ENCODE measurements at places on chromosomes 12 and 14.
A peak's percentile ranks its signal among the peaks of the same experiment; 100 is the strongest.

- no peak for DNase-seq
These were observed 152.2 kb upstream of the BMP4 start for GRCh38 chr14:54108481-54109471.

DNA sequence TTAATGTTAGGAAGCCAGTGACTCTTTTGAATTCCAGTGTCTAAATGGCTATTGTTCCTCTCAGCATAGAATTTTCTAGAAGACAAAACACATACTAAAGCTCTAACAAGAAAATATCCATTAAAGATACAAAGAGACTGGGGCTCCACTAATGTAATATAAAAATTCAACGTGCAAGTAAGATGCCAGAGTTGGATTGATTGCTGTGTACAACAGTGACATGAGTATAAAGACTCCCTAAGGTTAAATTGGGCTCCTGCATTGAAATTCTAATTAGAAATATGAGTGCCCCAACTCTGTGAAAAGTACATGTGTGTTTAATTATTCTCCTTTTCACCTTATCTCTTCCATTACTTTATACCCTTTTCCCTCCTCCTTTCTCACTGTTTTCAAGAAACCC is 253.6 kb upstream of the G2E3 start:
- no peak for DNase-seq

- DNase-seq: no peak
These were observed 12.6 kb upstream of the KLHDC2 start for GRCh38 chr14:49755378-49755777.

- no peak for DNase-seq
These were observed 121.8 kb upstream of the OR4E1 start for GRCh38 chr14:21795456-21795855.

- no peak for DNase-seq
These were observed 2.0 kb downstream of the DTX1 start for GRCh38 chr12:113058553-113058952.

- DNase-seq: no peak
These were observed 6.4 kb downstream of the FKBP4 start for GRCh38 chr12:2801044-2801783.

- no peak for DNase-seq
These were observed 32.9 kb downstream of the RIN3 start for GRCh38 chr14:92546347-92547053.

- DNase-seq: no peak
These were observed 54.2 kb upstream of the RMST start for GRCh38 chr12:97408363-97408762.

DNA sequence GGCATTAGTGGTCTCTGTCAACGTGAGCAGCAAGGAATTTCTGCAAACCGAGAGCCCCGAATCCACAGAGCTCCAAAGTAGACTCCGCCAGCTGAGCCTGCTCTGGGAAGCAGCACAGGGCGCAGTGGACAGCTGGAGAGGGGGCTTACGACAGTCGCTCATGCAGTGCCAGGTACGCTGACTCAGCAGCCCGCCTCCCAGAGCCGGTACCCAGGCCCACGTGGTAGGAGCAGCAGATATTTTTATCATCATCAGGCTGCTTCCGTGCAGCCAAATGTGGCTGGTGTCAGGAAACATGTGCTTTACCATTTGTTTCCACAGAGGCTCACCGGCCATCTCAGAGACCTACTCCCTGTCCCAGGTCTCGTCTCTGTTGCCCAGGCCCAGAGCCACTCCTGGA is 73.7 kb downstream of the ESR2 start:
- DNase-seq: no peak

DNA sequence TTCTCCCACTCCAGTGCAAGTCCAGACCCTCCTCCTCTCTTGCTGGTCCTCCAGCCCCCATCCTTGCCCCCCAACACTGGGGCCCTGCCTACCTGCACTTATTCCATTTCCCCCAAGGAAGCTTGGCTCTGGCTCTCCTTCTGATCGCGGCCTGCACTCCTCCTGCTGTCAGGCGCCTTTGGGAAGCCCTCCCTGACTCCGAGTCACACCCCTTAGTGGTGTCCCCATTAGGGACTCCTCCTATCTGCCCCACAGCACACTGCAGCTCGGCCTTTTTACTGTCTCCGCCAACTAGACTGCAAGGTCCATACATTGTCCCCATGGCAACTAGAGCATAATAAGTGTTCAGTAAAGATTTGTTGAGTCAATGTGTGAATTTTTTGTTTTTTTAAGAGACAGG is 32.9 kb downstream of the FIGNL2 start:
- no peak for DNase-seq

DNA sequence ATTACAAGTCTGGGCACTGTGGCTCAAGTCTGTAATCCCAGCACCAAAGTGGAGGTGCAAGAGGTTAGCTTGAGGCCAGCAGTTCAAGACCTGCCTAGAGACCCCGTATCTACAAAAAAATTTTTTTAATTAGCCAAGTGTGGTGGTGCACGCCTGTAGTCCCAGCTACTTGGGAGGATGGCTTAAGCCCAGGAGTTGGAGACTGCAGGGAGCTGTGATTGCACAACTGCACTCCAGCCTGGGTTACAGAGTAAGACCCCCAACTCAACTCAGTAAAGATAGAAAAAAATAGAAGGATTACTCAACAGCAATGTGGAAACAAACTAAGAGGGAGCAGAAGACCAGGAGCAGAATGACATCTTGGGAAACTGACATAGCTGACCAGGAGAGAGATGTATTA is 13.3 kb downstream of the SBNO1 start:
- DNase-seq: no peak

GRCh38 chr14:72574715-72575114 is 319.2 kb downstream of the DPF3 start:
- DNase-seq: no peak

DNA sequence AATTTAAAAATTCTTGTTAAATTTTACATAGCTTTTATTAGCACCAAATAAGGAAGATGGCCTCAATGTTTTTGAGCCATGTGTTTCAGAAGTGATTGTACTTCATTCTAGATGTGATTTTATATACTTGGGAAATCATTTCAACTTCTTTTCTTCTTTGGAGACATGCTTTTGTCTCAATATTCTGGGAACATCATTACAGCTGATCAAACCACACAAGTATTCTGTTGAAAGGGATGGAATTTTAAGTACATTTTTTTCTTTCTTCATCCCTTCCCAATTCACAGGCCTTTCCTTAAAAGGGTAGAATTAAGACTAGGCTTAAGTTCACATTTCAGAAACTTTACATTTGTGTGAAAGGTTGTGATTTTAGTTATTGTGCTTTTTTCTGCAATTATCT is 66.4 kb downstream of the PAPOLA start:
- DNase-seq: no peak

GRCh38 chr14:33449268-33449667 is 501.6 kb downstream of the EGLN3 start:
- DNase-seq: no peak

GRCh38 chr14:104224506-104225277 is 86.3 kb downstream of the KIF26A start:
- no peak for DNase-seq

DNA sequence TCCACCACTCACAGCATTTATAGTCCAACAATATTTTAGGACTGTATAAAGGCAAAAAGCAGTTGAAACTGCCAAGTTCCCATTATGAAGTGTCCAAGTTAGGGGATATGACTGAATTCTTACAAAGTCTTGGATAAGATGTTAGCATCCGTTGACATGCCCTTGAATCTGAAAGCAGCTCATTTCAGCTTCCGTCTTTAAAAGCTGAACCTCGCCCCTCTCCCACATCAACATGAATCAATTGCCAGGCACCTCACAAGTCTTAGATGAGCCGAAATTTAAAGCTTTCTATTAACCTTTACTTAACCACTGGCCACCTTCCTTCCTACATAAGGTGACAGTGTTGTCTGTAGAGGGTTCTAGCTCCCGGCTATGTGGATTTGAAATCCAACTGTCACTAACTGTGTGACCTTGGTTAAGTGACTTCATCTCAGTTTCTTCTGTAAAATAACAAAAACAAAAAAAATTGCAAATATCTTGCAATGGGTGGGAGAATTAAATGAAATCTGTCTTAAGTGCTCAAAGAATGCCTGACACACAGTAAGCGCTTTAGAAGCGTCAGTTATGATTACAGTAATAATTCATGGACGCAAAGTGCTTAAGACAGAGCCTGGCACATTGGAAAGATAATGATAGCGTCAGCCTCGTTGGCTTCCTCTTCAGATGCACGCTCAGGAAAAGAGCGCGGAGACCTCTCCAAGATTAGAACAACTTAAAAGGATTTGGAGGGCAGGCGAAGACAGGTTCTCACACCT is 1.2 kb downstream of the PPP1CC start:
- peak; percentile 51 for DNase-seq

- no peak for DNase-seq
These were observed 1009.7 kb downstream of the VRK1 start for GRCh38 chr14:97806891-97807290.

DNA sequence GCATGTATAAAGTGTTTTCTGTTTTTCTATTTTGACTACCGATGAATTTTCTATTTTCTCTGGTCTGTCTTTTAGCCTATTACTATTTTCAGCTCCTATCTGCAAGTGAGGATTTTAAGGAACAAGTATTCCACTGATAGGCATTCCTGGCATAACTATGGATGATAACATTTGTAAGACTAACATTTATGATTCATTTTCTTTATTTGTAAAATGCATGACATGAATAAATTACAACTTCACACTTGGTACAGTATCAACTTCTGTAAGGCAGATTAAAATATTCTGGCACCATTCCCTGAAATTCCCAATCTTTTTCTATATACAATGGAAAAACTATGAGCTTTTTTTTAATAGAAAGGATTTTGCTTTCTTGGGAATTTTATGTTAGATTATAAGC is 121.0 kb upstream of the GARIN2 start:
- no peak for DNase-seq

DNA sequence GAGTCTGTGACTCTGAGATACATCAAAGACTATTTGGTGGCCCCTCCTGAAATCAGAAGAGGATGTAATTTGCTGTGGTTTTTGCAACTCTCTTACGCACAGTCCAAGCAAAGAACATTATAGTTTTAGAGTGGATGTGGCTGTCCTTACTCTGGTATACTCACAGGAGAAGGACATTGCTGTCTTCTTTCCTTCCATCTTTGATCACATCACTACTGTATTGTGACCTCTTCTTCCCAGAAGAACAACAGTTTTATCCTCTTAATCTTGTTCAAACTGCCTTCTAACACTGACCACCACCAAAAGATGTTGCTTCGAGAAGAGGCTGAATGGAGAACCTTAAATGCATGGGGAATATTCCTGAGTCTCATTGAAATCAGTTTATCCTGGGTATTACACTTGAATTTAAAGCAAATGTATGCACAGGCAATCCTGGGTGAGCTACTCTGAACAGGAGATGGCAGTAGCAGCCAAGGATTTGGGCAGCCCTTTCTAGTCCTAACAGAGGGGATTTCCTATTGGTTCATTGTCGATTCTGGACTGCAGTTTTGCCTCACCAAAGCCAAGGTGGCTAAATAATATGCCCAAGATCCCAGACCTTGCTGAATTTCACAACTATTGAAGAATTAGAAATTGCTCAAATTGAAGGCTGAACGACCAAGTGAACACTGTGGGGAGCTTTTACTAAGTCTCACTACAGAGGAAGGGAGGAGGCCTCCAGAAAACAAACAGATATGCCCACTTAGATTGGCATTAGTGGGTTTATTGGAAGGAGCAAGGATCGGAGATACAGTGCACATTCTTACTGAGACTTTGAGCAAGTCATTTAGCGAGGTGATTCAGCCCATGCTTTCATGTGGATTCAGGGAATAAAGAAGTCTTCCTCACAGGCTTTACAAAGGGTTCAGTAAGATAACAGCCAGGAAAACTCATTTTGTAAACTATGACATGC is 282.8 kb downstream of the PAWR start:
- no peak for DNase-seq

DNA sequence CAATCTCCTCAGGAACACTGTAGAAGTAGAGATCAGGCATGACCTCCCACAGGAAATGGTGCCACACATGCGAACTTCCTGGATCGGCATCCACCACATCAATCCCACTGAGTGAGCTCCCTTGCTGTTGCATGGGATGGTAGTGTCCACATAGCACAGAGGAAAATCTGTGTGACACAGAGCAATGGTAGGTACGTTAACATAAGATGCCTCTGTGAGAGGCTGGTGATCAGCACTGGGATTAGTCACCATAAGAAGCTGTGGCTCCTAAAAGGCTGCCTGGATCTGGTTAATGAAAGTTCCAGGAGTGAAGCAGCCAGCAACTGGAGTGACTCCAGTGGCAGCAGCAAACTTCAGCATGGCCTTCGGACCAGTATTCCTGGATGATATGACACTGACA is 21.8 kb downstream of the WDHD1 start:
- DNase-seq: no peak

DNA sequence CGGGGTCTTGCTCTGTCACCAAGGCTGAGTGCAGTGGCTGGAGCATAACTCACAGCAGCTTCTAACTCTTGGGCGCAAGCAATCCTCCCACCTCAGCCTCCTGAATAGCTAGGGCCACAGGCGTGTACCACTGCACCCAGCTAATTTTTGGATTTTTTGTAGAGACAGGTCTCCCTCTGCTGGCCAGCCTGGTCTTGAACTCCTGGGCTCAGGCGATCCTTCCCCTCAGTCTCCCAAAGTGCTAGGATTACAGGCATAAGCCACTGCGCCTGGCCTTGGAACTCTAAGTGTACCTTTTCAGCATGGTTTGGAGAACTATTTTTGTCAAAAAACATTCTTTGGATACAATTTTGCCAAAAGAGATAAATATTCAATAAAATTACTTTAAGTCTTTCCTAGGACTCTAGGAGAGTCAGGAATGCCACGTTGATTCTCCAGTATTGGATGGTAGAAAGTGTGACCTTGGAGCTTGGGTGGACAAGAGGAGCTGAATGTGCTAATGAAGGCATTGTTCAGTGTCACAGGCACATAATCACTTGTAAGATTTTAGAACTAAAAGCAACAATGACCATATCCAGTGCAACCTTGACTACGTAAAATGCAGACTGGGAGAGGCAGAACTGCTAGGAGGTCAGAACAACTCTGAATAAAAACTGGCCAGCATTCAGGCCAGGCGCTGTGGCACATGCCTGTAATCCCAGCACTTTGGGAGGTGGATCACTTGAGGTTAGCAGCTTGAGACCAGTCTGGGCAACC is 2.8 kb downstream of the SRSF9 start:
- peak; percentile 59 for DNase-seq

DNA sequence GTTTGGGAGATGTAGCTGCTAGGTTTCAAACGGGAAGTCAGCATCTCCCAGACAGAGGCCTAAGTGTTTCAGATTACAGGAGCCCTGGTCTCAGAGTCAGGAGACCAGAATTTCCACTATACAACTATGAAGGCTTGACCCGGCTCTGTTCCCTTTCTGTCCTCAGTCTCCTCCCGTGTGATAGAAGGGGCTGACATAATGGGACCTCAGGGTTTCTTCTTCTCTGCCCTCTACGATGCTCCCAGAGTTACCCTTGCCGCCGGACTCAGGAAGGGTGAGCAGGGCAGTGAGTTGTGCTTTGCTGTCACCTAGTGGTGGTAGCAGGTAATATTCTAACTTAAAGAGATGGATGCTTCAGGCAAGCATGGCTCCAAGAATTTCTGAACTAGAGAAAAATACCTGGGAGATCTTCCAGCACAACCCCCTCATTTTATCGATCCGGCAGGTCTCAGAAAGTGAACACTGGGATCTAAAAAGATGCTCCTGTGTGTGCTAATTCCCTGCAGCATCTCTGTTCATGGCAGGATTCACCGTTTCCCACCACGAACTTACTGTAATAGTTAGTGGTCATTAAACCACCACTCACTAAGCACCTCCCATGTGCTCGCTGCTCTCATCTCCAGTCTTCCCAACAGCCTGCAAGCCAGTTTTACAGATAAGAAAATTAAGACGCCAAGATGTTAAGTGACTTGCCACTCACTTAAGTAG is 84.4 kb downstream of the VWF start:
- DNase-seq: peak; percentile 57
